ENCODE measurements at places on chromosomes 5 and 9.
A peak's percentile ranks its signal among the peaks of the same experiment; 100 is the strongest.

DNA sequence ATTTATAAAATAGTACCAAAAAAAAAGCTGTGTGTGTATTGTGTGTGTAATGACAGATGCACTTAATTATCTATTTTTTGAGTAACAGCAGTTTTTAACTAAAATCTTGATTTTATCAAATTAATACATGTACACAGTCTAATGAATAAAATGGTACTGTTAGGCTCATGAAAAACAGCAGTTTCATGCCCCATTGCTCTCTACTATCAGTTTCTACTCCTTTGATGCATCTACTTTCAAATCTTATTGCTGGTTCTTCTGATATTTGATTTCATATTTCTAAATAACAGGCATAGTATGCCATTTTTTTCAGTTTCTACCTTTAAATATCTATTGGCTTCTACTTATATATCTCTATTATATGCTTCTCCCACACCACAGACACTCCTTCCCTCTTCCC, 117.4 kb downstream of the CCDC171 start:
- no peak for DNase-seq

GRCh38 chr5:117769877-117770276, 1195.3 kb upstream of the SEMA6A start:
- no peak for DNase-seq

- DNase-seq, result no peak
These were observed 117.5 kb downstream of the MED10 start for GRCh38 chr5:6260846-6261245.

DNA sequence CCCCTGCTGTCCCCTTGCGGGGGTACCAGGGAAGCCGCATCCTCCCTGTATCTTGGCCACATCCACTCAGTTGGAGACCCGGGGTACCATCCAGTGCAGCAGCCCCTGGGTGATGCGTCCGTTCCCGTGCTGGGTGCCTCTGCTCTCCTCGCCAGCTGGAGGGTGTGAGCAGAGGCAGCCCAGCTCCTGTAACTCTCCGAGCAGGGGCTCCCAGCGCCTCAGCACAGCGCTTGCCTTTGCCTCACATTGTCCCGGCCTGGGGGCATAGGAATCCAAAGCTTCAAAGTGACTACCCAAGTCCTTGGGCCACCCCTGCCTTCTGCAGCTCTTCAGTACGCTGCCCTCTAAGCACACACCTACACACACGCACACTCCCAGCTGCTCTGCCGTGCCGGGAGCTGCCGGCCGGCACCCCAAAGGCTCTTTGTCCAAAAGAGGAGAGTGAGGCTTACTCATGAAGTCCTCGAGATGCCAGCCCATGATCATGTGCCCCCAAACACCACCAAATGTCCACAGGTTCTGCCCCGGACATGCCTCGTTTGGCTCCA, 733 bp downstream of the ANGPTL2 start:
- no peak for DNase-seq

DNA sequence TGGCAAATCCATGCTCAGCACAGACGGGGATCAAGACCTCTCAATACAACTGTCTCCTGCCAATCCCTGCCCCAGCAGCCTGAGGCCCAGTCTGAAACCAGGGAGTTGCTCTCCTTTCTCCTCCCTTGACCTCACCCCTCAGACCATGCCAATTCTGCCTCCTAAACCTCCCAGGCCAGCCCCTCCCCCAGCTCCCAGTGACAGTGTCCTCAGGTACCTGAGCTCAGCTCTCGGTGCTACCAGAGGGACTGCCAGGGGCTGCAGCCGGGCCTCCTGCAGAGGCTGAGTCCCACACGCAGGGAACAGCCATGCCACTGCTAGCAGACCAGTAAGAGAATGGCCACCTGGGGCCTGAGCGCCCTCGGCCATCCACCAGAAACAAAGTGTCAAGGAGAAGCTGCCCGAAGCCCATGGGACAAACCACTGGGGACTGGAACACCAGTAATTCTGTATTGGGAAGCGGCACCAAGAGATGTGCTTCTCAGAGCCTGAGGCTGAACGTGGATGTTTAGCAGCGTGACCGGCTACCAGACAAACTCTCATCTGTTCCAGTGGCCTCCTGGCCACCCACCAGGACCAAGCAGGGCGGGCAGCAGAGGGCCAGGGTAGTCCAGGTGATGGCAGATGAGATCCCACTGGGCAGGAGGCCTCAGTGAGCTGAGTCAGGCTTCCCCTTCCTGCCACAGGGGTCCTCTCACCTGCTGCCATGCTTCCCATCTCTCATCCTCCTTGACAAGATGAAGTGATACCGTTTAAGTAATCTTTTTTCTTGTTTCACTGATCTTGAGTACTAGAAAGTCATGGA, 557 bp upstream of the IL3 start:
- no peak for DNase-seq

GRCh38 chr9:68949271-68950000, 64.5 kb downstream of the PRKACG start:
- DNase-seq, result no peak

- DNase-seq, result no peak
These were observed 10.4 kb upstream of the MIER3 start for GRCh38 chr5:56962286-56962685.

DNA sequence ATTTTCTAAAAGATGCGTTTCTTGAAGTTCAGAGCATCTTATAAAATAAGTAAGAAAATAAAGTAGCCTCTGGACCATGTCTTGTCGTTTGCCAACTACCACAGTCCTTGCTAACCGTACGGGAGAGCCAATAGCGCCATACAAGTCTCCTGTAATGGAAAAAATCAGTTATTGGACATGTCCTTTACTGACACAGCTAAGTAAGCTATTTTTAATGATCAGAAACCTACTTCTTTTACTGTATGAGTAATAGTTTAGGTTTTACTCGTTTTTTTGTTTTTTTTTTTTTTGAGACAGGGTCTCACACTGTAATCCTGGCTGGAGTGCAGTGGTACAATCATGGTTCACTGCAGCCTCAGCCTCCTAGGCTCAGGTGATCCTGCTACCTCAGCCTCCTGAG, 37.7 kb upstream of the RAPGEF6 start:
- DNase-seq, result no peak

DNA sequence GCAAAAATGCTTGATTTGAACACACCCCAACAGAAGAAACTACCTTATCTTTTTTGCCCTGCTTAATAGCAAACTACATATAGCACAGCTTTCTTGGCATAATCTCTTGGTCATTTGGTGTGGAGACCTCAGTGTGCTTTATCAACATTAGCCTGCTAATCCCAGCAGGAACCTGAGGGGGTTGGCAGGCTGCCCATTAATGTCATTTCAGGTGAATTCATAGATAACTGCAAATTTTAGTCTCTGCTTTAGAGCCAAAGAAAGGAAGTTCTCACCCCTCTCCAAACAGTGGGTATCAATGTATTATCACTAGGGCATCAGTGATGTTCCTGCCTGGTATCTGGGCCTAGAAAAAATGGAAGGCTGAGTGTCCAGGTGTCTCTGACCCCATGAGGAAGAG, 489.0 kb downstream of the NTRK2 start:
- no peak for DNase-seq

DNA sequence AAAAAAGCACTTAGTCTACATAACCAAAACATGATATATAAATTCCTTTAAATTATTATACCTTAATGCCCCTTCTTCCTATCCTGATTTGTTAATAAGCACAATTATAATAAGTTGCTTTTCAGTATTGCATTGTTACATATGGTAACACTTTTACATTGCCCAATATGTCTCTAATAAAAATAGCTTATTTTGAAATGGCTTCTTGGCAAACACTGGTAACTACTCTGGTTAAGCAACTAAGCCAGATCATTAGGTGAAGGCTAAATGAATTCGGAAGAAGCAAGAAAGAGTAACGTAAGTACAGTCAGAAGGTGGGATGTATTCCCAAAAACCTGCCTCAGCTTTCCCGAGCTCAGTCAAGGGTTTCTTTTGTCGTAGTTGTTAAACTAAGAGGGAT, 85.3 kb downstream of the TTC39B start:
- no peak for DNase-seq

GRCh38 chr9:87512311-87512710, 14.6 kb downstream of the DAPK1 start:
- no peak for DNase-seq

DNA sequence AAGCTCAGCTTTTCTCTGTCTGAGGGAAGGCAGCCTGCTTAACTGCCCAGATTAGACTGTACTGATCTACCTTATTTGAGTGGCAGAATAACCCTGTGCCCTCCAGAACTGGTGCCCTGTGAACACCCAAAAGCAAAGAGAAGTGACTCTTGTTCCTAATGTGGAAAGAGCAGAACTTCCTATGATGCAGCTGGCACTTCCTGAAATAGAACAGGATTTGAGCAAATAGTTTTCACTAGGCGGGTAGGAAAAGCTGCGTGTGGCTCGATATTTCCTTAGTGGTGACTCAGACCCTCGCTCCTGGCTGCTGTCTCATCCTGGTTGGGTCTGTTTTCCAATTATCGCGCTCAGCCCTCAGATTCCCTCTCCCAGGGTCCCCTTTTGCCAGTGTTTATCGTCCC, 89.9 kb downstream of the SH3TC2 start:
- DNase-seq, result no peak

GRCh38 chr9:109907400-109907799, 127.4 kb downstream of the PALM2AKAP2 start:
- no peak for DNase-seq

GRCh38 chr5:141846031-141846430, 32.2 kb downstream of the PCDH1 start:
- DNase-seq, result no peak

- DNase-seq, result no peak
These were observed 25.5 kb downstream of the TCF7 start for GRCh38 chr5:134139891-134140469.

DNA sequence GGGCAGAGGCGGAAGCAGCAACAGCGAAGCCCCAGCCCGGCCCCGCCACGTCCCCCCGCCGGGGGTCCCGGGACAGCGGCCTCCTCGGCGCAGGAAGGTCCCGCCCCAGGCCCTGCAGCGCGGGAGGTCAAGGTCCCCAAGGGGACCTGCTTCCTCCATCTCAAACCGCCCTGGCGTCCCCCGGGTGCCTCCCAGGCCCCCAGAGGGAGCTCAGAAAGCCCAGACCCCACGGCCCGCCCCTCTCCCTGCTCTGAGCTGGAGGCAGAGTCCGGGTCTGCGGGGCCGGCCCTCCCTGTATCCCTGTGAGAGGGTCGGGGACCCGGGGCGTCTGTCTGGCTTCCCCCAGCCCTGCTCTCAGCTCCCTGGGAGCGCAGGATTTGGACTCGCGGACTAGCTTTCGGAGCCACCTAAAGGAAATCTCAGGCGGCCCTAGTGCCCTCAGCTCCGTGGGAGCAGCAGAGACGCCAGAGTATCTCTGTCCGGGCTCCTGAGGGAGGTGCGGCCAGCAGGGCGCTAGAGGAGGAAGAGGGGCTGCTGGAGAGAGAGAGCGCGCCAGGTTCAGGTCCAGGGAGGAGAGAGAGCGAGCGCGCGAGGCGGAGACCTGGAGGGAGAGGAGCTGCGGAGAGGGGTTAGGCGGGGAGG, 30.7 kb downstream of the EXOC3 start:
- DNase-seq, result peak; percentile 16

DNA sequence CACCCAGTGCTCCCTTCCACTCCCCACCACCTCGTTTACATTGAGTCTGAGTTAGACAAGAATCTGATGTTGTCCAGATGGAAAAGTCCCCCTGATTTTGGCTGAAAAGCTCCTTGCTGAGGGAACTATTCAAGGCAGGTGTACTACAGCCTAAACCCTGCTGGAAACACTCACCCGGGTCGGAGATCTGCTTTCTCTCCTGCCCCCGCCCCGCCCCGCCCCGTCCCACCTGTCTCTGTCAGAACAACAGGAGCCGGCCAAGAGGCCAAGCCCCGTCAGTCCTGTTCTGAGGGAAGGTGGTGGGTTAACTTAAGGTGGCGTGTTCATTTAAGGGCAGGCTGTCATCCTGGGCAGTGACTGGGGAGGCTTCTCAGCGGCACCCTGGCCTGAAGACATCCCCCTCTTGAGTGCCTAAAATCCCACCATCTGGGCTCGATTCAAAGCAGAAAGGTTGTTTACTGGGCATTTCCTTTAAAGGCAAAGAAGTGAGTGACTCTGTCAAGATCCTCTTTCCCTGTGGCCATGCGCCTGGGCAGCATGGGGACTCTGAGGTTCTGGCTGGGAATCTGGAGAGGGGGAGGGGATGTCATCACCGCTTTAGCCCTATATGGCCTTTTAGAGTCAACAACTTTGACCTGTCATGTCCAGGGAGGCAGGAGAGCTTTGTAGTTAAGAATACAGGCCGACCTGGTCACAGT, 71.1 kb upstream of the NEURL1B start:
- DNase-seq, result no peak

DNA sequence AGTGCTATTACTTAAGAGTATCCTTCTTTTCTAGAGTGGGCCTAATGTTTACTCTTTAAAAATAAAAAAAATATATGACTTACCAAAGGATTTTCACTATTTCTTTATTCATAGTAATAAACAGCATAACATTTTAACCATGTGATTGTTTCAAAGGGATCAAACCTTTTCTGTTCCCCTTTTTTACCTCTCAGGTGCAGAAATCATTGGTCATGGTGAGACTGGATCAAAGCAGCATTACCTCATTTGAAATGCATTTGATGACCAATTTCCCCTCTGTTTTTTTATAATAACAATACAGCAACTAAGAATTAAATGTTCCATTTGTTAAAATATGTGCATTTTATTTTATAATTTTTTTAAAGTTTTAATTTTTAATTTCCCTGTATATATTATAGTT, 598.0 kb upstream of the RGMB start:
- DNase-seq, result no peak

DNA sequence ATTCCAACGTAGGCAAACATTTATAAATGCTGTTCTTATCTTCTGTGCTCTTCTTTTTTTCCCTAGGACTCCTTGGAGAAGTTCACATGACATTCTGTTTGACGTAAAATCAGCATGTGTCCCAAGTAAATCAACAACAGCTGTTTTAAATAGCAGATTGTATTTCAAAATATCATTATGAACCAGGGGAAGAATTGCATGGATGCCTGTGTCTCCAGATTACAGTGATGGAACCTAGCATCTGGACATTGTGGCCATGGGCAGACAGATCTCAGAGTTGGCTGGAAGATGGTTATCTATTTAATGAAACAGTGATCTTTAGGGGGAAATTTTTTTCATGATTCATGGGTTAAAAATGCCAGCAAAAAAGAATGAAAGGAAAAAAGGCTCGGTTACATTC, 222.0 kb downstream of the MAN2A1 start:
- DNase-seq, result no peak

DNA sequence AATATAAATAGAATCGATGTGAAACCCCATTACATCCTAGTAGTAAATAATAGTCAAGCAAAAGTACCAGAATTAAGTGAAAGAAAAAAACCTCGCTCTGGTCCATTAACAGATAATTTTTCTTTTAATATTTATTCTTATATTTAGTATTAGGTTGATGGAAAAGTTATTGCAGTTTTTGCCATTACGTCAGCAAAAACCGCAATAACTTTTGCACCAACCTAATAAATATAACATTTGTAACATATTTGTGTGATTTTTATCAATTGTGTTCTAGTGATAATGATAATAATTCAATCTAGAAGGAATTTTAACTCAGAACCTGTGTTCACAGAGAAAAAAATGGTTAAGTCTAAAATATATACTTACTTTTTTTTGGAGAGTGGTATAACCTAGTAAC, 16.1 kb downstream of the RORB start:
- DNase-seq, result no peak

DNA sequence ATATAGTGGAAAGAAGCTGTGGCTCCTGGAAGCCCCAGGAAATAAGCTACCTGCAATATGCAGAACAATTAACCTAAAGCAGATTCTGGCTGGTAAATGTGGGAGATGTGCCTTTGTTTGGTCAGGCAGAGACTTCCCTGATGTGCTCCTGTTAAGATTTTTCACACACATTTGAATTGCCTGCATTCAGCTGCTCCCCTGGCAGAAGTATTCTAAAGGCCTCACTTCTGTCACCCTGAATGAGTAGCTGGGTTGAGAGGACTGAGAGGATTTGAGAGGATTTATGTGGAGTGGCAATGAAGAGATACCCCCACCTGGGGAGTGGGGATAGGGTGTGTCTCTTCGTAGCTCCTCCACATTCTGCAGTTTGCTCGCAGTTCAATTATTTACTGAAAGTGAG, 130.5 kb downstream of the ST8SIA4 start:
- no peak for DNase-seq

Measured in stimulated activated CD4-positive, alpha-beta T cell treated with anti-CD3 and anti-CD28 coated beads, Interleukin-12 subunit alpha, Interleukin-12 subunit beta, amount 100 ng/mL, for 48 hours (primary cell).